ENCODE measurements at places on chromosomes 5 and 9.
A peak's percentile ranks its signal among the peaks of the same experiment; 100 is the strongest.

DNA sequence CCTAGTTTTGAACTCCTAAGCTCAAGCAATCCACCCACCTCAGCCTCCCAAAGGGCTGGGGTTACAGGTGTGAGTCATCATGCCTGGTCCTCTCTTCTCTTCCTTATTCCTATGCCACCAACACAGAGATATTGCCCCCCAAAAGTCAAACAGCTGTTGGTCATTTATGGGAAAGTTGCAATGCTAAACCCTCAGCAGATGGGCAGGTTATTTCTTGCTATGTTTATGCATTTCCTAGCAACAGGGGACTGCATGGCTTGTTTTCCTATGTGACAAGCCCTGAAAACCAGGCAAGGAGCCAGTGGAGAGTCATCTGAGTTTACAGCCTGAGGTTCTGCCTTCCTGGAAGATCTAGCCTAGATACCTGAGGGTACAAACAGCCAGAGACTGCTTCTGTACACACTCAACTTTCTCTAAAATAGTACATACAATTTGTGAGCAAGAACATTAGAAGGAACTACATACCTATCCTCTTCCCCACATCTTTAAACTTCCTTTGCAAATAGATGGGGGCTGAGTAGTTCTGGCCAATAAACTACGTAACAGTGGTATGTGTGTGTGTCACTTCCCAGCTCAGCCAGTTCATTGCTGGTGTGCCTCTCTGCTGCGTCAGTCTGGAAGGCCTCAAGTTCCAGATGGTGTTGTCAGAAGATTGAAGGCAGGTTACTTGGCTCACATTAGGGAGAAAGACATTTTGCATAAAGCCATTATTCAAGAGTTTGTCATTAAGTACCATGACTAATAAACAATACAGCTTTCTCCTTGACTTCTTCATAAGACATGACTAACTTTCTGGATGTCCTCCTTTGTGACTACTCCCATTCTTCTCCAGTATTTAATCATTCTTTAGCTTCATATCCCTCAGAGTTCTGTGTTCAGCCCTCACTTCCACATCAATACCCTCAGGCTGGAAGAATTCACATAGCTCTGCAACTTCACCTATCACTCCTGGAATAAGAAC, 65.3 kb downstream of the CSNK1A1 start:
- DNase-seq, result peak; percentile 96

- DNase-seq, result no peak
These were observed 418.3 kb downstream of the CDH10 start for GRCh38 chr5:24226479-24226878.

DNA sequence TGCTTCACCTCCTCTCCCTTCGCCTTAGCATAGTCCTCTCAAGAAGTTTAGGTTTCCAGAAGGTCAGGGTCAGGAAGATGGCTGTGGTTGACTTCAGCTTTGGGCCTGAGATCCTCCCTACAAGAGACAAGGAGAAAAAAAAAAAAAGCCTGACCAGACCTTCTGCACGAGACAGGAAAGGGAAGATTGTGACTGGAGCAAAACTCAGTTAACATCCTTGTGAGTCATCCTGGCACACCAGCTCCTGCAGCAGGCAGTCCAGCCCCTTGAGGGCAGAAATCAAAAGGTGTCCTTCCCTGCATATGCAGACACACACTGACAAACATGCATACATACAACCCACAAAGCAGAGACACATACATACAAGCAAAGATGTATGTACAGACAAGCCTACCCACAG, 18.0 kb upstream of the ENHO start:
- DNase-seq, result no peak

GRCh38 chr9:21598749-21599148, 116.6 kb upstream of the IFNE start:
- no peak for DNase-seq

- DNase-seq, result no peak
These were observed 232.6 kb downstream of the EPB41L4A start for GRCh38 chr5:112186401-112186990.
